Posterior cingulate gyrus (tissue), 11 donors: ENCODE measurements at places on chromosomes 12 and 14.
A peak's percentile ranks its signal among the peaks of the same experiment; 100 is the strongest.

- DNase-seq, result no peak
These were observed 193.0 kb downstream of the C12orf50 start for GRCh38 chr12:87836190-87836589.

GRCh38 chr14:84375235-84375634, 1154.7 kb upstream of the FLRT2 start:
- no peak for DNase-seq

DNA sequence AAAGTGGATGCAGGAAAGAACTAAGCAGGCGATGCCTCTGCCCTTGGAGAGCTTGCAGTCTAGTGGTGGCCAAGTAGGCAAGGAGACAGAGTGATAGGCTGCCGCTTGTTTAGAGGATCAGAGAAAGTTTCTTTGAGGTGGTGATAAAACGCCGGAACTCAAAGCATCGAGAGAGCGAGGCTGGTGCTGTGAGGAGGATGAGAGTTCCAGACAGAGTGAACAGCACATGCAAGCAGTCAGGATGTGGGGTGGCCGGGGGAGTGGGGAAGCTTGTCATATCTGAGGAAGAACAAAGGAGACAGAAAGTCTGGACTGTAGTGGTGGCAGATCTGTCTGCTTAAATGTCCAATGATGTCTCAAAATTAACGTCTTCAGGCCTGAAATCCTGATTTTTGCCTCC, 319.7 kb downstream of the SNAPC1 start:
- no peak for DNase-seq

GRCh38 chr14:99537399-99537798, 56.2 kb downstream of the CCNK start:
- no peak for DNase-seq

DNA sequence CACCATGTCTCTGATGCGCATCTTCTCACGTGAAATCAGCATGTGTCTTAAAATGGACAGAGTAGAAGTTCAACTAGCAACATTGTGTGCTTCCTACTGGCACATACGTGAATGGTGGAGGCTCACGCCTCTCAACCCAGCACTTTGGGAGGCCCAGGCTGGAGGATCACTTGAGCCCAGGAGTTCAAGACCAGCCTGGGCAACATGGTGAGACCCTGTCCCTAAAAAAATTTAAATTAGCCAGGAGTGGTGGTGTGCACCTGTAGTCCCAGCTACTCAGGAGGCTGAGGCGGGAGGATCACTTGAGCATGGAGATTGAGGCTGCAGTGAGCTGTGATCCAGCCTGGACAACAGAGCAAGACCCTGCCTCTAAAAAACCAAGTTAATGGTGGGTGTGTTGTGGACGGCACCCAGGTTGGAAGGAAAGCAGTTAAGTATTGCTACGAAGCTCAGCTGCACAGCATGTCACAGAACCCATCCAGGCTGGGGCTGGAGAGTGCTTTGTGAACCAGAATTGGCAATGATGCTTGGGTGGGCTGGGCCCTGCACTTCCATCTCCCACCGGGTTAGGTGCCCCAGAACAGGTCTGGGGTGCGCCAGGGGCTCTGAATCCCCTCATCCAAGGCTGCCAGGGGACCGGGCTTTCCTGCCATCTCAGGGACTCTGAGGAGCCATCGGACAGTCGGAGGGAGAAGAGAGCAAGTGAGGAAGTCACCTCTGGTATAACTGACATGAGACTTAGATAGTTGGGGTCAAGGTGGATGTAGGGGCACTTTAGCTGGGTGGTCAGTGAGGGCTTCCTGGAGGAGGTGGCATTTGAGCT, 33.0 kb upstream of the ULK1 start:
- DNase-seq, result no peak

GRCh38 chr12:4779749-4780148, 59.5 kb downstream of the GALNT8 start:
- no peak for DNase-seq

DNA sequence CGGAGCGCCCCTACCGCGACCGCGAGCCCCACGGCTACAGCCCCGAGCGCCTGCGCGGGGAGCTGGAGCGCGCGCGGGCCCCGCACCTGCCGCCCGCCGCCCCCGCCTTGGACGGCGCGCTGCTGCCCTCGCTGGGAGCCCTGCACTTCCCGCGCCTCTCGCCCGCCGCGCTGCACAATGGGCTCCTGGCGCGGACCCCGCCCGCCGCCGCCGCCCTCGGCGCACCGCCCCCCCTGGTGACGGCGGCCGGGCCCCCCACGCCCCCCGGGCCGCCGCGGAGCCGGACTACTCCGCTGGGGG, 27.0 kb downstream of the LRCOL1 start:
- no peak for DNase-seq

DNA sequence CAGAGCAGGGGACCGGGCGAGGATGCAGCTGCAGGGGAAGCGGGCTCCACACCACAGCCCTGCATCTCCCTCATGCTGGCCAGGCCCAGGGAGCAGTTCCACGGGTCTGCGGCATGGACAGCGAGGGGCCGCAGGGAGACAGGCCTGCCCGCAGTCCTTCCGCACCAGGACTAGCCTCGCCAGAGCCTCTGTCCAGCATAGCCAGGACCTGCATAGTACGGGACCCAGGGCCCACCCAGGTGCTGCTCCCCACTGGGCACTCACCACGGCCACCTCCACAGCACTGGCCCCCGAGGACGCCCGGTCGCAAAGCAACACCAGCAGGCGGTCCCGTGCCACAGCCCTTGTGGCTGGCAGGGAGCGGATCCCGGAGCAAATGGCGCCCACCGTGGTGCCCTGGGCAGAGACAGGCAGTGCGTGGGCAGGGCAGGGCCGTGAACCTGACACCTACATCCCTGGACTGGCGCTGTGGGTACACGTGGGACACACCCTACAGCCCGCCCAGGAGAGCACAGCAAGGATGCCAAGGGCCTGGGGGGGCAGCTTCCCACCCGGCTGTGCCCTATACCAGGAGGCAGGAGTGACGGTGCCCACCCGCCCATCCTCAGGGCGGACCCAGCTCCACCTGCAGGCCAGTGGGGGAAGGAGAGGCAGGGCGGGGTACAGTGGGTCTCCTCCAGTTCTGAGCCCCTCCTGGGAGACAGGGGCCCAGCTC, 23.8 kb downstream of the JAG2 start:
- DNase-seq, result peak; percentile 73

DNA sequence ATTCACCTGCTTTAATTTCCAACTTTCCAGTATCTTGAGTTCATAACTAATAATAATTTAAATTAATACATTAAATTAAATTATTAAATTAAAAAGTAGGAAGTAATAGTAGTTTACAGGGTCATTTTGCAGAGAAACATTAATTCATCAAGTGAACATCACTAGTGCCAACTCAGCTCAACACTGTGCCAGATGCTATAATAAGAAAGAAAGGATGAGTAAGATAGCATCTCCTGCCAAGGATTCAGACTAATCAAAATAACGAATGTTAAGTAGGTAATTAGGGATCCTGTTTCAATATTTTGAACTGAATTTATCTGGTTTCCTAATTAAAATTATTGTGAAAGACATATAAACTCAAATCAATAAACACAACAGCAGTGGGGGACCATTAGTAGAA, 596.7 kb downstream of the SLC6A15 start:
- DNase-seq, result no peak

DNA sequence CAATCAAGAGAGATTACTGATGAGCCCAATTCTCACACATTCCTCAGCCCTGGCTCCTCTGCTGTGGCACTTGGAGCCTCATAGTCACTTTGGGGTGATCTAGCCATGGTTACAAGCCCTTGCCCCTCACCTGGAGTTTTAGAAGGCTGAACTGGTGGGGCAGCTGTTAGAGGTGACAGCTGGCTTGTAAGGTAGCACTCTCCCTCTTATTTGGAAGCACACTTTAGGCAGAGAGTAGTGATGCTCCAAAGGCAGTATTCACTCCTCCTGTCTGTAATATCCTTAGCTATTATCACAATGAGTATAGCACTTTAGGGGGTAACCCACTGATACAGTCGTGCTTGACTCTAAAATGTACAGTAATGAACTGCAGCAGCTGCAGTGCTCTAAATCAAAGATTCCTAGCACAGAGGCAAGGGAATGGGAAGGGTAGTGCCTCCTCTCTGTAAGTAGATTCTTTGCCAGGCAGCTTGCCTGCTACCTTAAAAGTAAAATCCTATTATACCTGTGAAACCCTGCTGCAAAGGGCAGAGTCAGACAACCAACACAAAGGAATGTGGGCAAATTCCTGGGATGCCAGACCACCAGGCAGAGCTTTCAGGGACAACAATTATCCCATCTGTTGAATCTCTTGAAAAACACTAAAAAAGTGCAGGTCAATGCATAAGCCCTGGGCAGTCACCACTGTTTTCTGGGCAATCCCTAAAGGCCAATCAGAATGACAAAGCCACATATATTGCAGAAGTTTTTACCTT, 336.3 kb downstream of the NOVA1 start:
- no peak for DNase-seq

DNA sequence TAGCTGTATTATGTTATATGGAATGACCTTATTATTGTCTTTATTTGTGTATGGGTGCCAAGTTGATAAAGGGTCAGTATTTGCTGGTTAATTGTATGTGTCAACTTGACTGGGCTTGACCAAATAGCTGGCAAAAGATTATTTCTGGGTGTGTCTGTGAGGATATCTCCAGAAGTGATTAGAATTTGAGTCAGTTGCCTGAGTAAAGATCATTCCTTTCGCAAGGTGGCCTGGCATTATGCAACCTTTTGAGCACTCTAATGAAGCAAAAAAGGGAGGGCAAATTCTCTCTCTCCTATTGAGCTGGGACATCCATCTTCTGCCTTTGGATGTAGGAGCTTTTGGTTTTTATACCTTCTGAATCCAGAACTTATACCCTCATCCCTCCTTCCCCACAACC, 82.2 kb downstream of the ATXN7L3B start:
- no peak for DNase-seq

DNA sequence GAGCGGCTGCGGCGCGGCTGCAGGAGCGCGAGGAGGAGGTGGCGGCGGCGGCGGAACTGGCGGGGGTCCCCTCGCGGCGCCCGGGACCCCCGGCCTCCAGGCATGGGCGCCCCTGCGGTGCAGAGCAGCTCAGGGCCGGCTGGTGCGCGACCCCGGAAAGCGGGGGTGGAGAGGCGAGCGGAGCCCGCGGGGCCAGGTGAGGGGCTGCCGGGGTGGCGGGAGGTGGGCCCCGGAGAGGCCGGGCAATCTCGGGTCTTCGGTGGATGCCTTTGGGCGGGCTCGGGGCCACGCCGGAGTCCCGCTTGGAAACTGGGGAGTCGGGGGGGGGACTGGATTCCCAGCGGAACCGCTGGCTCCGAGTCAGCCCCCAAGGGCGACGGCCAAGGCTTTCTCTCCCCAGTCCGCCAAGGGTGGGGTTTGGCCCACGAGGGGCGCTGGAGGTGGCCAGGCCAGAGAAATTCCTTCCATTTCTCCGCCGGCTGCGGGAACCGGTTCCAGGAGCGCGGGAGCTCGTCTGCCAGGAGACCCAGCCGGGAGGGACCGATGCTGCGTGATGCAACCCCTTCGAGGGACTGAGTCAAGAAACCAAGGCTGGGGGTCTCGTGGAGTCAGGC, 13.9 kb upstream of the NR4A1 start:
- DNase-seq, result no peak

DNA sequence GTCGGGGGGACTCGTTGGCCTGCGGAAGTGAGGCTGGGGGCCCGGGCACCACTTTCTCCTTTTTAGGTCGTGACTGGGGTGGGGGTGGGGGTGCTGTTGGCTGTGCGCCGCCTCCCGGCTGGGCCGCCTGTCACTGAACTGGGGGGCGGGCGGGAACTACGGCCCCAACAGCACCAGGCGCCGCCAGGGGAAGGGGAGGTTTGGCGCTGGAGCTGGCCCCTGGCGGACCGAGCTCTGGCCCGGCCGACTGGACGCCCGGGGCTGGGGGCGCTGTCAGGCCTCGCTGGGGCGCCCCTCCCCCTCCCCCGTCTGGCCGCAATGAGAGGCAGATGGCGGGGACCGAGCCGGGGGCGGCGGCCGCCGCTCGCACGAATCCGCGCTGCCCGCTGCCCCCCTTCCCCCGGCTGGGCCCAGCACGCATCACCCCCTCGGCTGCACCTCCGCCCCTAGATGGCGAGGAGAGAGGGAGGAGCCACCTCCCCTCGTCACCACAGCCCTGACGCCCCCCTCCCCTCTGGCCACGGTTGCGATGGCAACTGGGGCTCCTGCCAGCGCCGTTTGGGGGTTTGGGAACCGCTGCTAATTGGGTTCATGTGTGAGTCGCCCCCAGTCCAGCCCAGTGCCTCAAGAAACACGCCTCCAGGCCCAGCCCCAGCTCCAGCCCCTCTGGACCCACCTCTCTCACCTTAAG, 723 bp downstream of the NFATC4 start:
- DNase-seq, result no peak

DNA sequence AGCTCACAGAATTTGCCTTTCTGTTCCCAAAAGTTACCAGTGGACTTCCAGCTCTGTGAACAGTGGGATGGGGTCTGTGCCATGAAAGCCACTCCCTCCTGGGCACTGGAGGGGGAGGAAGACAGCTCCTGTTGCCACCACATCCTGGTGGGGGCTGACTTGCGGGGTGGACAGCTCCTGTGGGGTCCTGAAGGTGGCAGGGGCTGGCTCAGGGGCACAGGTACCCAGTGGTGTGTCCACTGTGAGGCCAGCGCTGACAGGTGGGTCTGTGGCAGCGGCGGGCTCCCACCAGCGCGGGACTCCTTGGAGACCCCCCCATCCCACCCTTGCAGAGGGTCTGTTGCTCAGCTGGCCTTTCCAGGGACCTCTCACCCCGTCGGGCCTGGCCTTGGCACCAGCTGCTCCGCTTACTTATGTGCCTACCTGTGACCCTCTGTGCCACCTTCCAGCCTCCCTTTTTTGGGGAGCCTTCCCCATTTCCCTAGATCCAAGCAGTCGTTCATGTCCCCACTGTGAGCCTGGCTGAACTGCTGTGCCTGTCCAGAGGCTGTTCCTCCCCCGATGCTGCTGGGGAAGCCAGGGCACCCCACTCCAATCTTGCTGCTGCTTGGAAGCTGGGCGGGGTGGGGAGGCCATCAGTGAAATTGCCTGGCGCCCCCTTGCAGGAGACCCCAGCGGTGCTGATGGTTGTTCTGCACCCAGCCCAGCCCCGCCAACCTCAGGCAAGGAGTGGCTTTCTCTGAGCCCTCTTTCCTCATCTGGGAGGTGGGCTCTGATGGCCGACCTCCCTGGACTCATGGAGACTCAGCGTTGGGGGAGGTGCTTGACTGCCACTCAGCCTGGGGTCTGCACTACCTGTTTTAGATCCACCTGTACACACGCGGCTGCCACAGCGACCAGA, 2.2 kb downstream of the TEDC1 start:
- peak; percentile 47 for DNase-seq

- no peak for DNase-seq
These were observed 150.1 kb downstream of the SLC38A4 start for GRCh38 chr12:46675736-46676135.

GRCh38 chr12:54049108-54049507, 4.5 kb upstream of the HOXC4 start:
- no peak for DNase-seq

DNA sequence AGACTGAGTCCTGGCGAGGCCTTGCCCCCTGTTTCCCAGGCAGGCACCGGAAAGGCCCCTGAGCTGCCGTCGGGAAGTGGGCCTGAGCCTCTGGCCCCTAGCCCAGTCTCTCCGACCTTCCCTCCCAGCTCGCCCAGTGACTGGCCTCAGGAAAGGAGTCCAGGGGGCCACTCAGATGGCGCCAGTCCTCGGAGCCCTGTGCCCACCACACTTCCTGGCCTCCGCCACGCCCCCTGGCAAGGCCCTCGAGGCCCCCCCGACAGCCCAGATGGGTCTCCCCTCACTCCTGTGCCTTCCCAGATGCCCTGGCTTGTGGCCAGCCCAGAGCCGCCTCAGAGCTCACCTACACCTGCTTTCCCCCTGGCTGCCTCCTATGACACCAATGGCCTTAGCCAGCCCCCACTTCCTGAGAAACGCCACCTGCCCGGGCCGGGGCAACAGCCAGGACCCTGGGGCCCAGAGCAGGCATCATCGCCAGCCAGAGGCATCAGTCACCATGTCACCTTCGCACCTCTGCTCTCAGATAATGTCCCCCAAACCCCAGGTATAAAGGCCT, 10.9 kb downstream of the TNS2 start:
- no peak for DNase-seq

GRCh38 chr12:103310546-103311270, 185.1 kb downstream of the C12orf42 start:
- no peak for DNase-seq
